ENCODE measurements at places on chromosomes 7 and 10.

- no peak for DNase-seq
Measured at GRCh38 chr10:13629116-13629515, 42.4 kb downstream of the PRPF18 start.

- no peak for DNase-seq
Measured at GRCh38 chr10:46298477-46299285, 11.9 kb downstream of the ANTXRL start.

DNA sequence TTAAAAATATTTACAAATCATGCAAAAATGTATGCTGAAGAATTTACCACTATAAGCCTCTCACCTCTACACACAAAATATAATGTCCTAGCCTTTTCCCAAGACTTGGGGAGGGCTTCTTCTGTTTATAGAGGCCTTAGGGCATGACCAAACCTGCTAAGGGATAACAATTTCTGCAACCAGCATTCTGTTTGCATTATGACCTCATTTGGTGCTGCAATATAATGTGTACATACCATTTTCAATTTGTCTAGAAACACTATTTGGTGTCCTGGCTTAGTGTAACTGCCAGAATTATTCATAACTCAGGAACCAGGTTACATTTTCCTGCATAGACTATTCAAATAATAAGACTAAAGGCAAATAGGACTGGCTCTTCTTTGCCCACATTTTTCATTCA lies 446.6 kb upstream of the SORCS1 start:
- DNase-seq: no peak

DNA sequence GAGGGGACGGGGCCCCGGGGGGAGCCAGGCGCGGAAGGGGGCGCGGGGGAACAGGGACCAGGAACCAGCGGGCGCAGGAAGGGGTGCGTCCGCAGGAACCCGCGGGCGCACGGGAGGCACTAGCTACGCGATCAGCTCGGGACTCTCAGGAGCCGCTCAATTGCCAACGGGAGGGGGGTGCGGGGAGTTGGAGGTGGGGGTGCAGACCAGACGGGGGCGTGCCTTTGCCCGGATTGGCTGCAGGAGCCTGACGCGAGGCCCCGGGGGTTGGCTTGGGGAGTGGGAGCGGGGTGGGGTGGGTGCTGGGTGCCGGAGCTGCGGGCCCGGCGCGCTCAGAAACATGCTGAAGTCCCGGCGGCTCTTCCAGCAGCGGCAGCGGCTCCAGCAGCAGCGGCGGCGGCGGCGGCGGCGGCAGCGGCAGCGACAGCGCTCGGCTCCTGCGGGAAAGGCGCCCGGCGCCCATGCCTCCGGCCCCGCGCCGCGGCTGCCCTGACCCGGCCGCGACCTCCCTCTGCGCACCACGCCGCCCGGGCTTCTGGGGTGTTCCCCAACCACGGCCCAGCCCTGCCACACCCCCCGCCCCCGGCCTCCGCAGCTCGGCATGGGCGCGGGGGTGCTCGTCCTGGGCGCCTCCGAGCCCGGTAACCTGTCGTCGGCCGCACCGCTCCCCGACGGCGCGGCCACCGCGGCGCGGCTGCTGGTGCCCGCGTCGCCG lies at the start of gene ADRB1:
Gene ADRB1, plus strand, starts transcription at position 335 of the 715 bp plus-strand sequence. Its CDS starts 267 bp downstream, at position 602.
- DNase-seq: peak; percentile 80

DNA sequence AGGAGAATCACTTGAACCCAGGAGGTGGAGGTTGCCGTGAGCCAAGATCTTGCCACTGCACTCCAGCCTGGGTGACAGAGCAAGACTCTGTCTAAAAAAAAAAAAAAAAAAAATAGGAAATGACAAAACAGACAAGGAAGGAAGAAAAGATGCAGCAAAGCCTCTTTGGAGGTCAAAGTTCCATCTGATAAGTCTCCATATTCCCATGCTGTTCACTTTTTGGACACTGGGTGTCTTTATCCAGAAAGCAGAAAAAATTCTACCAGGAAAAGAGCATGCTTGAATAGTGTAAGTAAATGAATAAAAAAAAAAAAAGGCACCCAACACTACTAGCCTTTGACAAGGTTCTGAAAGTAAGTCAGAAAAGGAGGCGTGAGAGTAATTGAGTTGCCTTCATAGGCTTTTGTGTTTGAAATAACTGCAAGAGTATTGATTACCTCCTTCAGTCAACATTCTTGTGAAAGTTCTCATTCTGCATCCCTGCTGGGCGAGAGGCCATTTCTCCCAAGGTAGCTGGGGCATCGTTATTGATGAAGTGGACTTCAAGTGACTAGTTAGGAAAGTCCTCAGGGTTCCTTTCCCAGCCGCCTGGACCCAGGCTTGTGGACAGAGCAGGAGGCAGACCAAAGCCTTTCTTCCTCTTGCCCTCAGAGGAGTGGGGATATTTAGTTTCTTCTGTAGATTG lies 133.3 kb upstream of the KIF5B start:
- DNase-seq: no peak

- peak; percentile 8 for DNase-seq
Measured at GRCh38 chr10:12041766-12042408, 722 bp downstream of the UPF2 start.

GRCh38 chr10:78319371-78319770 lies 285.7 kb downstream of the RPS24 start:
- DNase-seq: no peak

GRCh38 chr10:112098682-112099081 lies 84.9 kb downstream of the GPAM start:
- no peak for DNase-seq

DNA sequence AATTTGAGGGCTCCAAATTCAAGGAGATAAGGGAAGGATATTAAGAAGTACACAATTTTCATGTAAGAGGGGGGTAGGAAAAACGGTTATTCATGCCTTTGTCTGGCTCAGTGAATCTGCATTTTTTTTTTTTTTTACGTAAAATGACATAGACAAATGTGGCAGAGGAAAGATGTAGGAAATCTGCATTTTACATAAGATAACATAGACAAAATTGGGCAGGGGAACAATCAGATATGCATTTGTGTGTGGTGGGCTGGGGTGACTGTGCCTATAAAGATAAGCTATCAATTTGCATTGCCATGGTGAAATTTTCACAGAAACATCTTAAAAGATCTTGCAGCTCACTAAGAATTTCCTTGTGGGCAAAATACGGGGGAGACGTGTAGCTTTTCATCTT lies 92.7 kb upstream of the GPR141 start:
- DNase-seq: no peak

DNA sequence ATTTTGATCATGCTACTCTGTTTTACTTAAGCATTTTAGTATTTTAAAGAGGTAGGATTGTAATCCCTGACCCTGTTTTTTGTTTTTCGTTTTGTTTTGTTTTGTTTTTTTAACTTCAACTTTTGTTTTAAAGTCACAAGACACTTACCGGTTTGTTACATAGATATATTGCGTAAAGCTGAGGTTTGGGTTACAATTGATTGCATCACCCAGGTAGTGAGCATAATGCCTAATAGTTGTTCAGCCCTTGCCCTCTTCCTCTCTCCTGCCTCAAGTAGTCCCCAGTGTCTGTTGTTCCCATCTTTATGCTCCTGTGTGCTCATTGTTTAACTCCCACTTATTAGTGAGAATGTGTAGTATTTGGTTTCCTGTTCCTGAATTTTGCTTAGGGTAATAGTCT lies 93.1 kb upstream of the TEX47 start:
- DNase-seq: no peak

GRCh38 chr10:29880856-29881255 lies 178.5 kb downstream of the JCAD start:
- no peak for DNase-seq

- DNase-seq: no peak
Measured at GRCh38 chr7:107687656-107688055, 27.0 kb downstream of the SLC26A4 start.

- DNase-seq: no peak
Measured at GRCh38 chr10:29873941-29874484, 185.4 kb downstream of the JCAD start.

- no peak for DNase-seq
Measured at GRCh38 chr7:99677648-99678045, 2.1 kb downstream of the CYP3A5 start.

DNA sequence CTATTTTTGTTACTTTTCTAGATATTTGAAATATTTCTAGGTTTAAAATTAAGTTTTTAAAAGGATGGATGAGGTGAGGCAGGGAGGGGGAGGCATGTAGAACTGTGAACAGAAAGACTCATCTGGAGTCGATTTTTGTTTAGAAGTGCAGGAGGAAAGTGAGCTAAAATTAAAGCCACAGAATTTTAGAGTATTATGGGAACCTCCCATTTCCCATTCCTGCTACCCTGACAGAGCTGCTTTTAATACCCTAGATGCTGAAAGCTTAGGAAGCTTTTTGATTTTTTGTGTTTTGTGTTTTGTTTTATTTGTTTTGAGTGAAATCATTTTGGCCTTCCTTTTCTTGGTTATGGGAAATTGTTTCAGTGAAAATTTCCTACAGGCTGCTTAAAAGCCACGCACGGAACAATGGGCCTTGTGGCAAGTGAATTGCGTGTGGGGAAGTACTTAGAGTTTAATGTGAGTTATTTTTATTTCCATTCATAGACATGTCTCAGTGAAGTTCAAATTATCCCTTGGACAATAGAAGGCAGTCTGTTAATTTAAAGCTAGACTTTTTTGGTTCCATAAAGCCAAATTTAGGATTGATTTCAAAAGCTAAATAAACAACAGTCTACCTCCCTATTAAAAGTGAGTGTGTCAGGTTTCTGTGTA lies 102.0 kb upstream of the HDAC9 start:
- no peak for DNase-seq

- peak; percentile 24 for DNase-seq
Measured at GRCh38 chr10:84329196-84329611, 815 bp downstream of the CCSER2 start.

DNA sequence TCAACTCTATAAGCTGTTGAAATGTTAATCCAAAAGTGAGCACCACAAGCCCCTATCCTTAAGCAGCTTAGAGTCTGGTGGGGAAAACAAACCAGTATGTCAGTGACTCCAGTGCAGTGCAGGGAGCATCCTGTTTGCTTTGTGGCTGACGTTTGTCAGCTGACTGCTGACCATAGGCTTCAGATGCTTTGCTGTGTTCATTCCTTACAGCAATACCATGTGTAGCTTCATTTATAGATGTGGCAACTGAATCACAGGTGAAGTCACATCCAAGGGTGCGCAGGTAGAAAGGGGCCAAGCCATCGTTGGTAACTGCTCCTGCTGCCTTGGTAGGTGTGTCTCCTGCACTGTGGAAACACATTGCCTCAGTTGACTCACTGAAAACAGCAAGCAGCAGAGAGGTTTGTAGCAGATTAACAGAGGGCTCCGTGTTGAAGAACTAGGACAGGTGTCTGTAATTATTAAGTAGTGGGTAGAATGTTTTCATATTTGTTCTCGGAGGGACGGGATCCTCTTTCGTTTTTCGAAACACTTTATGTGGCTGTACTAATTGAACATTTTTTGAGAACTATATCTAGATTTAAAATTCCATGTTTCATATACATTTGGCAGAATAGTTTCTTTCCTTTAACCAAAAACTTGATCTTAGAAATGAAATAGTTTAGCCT lies 2.0 kb downstream of the INSIG1 start:
- DNase-seq: no peak

GRCh38 chr10:31656851-31657433 lies 271.7 kb downstream of the ARHGAP12 start:
- no peak for DNase-seq

GRCh38 chr10:77310288-77310840 lies 327.2 kb downstream of the KCNMA1 start:
- DNase-seq: no peak

Data from nephron progenitor cell (in vitro differentiated cells).